Bone marrow (tissue), 2 donors: ENCODE measurements at places on chromosomes 12 and 14.

- DNase-seq, result no peak
These were observed 87.2 kb downstream of the PPM1H start for GRCh38 chr12:62847709-62848108.

GRCh38 chr14:72776701-72777261 is 117.1 kb downstream of the DPF3 start:
- DNase-seq, result no peak

DNA sequence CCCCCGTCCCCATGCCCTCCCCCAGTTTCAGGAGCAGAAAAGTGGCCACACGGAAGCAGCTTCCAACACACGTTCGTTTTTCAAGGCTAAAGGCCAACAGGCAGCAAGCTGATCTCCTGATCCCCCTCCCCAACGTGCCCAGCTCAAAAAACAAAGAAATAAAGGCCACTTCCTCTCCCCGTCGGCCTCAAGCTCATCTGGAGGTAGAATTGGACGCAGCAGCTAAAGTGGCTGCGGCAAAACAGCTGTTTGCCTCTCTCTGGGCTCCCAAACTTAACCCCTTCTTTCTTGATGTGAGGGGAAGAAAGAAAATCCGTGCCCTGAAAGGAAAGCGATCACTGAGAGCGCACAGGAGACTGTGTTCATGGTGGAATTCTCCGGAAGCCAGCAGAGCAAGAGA is 66.3 kb downstream of the SCARB1 start:
- no peak for DNase-seq

DNA sequence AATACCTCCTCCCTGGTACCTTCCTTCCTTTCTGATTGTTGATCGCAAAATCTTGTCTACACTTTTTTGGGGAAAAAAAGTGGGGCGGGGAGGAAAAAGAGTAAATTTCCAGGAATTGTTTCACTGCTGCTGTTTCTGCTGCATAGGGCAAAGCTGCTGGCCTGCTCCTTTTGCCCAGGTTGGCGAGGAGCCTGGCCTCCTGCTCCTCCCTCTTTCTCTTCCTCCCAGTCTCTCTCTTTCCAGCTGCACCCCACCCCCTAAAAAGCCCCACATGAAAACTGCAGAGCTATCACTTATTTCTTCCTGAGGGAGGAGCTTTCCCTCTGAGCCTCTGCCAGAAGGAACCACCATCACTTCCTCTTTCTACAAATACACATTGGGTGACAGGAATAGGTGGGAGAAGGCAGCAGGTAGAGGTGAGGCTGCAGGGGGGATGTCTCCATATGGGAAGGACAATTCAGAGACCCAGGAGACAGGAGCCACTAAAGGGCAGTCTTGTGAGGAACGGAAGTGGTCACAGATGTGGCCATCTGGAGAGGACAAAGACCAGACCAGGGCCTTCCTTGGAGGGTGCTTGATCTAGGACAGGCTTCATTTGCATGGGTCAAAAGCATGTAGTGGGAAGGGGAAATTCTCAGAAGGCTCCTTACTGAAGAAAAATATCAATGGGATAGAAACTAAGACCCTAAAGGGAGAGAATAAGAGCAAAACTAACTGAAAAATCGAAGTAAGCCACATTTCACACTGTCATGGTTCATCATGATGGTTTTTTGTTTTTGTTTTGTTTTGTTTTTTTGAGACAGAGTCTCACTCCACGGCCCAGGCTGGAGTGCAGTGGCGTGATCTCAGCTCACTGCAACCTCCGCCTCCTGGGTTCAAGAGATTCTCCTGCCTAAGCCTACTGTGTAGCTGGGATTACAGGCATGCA is 14.8 kb downstream of the ZBTB39 start:
- DNase-seq, result no peak

- DNase-seq, result no peak
These were observed 52.4 kb upstream of the CAPRIN2 start for GRCh38 chr12:30806989-30807694.

GRCh38 chr12:122049827-122050226 is 28.1 kb downstream of the BCL7A start:
- DNase-seq, result no peak

GRCh38 chr12:25025260-25025659 is 76.4 kb upstream of the BCAT1 start:
- no peak for DNase-seq

DNA sequence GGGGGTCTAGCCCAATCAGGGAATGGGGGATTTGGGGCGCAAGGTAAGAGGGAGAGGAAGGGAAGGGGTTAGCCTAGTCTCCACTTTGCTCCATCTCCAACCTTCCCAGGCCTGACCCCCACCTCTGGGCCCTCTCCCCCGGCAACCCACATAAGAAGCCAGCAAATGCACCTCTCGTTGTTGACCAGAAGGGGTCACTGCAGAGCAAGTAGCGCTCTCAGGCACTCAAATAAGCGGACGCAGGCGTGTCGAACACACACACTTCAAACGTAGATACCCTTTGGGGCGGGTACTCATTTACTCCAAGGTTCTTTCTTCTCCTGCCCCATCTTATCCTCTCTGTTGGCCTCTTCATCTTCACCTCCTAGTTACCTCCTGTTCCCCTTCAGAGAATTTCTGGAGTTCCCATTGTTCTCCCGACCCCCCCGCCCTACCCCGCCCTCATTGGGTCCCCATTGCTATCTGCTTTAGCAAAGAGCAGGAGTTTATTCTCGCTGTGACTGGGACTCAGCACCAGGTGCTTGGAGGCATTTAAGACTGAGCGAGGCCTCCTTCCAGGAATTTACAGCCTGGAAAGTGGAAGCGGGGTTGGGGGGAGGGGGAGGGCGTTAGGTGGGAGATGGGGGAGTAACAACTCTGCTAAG is 1.5 kb upstream of the SRRM4 start:
- DNase-seq, result no peak

DNA sequence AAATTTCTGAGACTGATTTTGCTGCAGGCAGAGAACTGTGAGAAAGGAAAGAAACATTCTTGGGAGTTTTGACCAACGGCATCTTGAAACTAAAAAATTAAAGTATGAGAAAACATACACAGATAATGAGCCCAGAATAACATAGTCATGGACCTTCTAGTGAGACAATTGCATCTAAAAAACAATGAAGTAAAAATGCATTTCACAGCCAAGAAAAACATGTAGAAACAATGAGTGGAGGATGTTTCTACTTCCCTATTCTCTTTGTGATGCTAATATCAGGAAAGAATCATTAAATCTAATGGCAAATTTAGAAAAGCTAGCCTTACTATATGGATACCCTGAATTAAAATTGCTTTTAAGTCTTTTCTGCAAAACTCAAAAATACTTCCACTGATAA is 12.2 kb upstream of the PLEKHG7 start:
- DNase-seq, result no peak

DNA sequence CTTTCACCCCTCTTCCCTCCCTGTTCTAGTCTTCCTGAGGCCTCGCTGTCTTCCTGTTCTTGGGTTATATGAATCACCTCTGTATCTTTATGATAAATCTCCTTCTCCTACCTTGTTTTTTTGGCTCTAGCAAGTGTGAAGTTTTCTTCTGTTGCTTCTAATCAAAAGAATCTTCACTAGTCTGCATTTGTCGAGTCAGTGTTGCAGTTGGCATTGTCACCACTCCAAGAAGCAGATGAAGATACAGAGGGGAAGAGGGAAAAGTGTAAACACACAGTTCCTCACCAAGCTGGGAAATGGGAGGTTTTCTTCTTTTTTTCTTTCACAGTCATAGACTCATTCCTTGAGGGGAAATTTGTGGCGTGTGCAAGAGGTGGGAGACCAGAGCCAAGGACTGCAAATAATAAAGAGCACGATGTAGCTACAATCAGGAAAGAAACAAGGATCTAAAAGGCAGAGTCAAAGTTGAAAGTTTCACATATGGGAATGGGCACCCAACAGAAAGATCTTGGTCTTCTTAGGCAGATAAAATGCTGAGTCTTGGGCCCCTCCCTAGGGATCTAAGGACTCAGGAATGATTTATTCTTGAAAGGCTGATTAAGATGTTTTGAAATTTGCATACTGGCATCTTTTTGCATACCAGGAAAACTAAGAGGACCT is 22.2 kb upstream of the PRICKLE1 start:
- no peak for DNase-seq

DNA sequence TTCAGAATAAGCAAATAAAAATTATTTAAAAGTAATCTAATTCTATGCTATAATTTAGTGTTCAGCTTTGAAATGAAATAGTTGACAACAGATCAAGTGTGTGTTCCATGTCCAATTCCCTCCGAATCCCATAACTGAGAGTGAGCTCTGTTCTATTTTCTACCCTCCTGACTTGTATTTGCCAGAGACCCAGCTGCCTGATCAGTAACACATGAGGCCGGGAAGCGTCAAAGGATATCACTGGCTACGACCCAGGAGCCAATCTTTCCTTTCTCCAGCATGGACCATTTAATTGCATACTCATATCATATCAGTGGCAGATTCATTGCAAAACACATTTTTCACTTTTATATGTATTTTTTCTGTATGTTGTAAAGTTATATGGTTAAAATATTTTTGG is 108.8 kb upstream of the TSPAN8 start:
- no peak for DNase-seq

- DNase-seq, result no peak
These were observed 249.9 kb downstream of the SLC15A4 start for GRCh38 chr12:128573907-128574306.

- DNase-seq, result no peak
These were observed 301.4 kb upstream of the NOS1 start for GRCh38 chr12:117662620-117663395.

DNA sequence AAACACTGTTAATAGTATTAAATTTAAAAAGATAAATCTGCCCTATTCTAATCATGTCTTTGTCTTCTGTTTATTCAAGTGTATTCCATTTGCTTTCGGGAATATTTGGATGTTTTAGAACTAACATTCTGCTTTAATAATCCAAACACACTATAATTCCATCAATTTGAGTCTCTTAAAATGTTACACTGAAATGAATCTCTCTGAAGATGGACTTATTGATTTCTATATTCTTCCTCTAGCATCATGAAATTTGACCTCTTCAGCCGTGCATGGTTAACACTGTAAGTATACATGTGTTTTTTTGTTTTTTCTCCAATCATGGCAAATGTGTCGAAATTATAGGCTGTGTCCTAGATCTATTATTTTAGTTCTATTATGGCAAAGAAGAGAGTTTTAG is 339.2 kb downstream of the ACSS3 start:
- no peak for DNase-seq

DNA sequence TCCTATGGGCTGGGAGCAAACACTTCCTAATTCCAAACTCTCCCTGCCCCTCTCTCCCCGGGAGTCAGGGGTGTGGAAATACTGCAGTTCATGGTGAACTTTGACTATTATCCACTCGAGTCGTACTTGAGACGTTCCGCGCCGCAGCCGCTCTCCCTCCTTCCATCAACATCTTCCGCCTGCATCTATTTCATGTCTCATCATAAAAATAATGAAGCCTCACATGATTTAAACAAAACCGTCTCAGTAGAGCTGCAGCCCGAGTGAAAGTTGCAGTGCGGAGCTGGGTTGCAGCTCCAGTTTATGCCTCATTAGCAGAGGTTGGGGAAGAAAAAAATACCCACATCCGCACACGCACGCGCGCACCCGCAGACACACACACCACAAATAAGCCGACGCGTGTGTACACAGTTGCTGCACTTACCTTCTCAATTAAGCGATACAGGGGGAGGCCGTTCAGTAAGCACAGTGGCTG is 283 bp downstream of the LMO3 start:
- no peak for DNase-seq
